ENCODE measurements at places on chromosomes 3 and 15.

DNA sequence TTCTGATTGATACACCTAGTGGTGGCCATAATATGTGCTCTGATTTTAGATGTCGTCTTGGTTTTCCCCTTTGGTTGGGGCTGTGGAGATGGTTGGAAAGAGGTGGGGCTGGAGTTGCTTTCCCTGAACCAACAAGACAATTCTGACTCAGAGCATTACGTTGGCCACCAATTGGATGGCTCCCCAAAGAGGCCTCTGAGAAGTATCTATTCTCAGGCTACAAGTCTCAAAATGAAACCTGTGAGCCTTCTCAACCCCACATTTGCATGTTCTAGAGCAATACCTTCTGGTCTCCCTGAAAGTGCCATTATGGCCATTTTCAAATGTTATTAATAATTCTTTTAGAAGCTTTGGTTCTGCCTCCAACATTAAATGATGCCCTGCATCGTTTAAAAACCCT is 188.4 kb upstream of the WNT5A start:
- no peak for DNase-seq

GRCh38 chr3:4584456-4585249 is 91.5 kb downstream of the ITPR1 start:
- no peak for DNase-seq

- DNase-seq: no peak
Observed at GRCh38 chr3:131645638-131646037, 142.9 kb upstream of the MRPL3 start.

DNA sequence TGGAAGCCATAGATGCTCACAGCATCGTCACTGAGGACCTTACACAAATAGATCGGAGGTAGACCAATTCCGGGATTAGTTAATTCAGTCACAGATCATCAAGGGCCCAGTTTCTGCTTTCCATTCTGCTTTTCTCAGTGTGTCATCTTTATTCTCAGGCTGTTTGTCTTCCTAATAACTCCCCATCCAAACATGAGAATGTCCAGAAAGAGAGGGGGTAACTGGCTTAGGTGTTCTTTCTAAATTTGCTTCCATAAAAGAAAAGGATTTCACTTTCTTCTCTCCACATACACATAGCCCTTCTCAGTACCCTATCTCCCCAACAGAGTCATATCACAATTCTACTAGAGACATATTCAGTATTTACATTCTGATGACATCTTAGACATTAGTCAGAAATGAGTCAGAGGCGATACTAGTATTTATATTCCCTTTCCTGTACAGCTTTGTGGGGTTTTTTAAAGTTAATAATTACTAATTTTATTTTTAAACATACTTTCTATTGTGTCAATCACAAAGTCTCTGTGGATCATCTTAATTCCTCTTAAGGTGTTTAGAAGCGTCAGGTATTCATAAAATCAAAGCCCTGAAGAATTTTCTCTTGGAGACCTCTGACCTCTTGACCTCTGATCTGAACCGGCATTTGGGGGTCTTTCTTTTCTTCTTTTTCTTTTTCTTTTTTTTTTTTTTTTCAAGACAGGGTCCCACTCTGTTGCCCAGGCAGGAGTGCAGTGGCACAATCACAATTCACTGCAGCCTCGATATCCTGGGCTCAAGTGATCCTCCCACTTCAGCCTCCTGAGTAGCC is 24.3 kb upstream of the IL12A start:
- no peak for DNase-seq

GRCh38 chr3:5465183-5465582 is 277.7 kb downstream of the EDEM1 start:
- DNase-seq: no peak

GRCh38 chr3:175735866-175736265 is 876.7 kb downstream of the NAALADL2 start:
- no peak for DNase-seq

Measured in activated gamma-delta T cell (primary cell).